ENCODE measurements at places on chromosomes 3 and 15. TPM values are rescaled to one million over a fixed set of nuclear protein-coding genes. Genes with fewer than 3 reads are reported as not detected.

MELTF gene
- 7.5 TPM for total RNA-seq

TMEM207 gene
- total RNA-seq, result not detected

GOLGA8M gene
- total RNA-seq, result 0.26 TPM

CCR2 gene
- not detected for total RNA-seq

Measured in epithelial cell of alveolus of lung (primary cell).